Activated CD8-positive, alpha-beta memory T cell treated with anti-CD3 and anti-CD28 coated beads, Interleukin-2, amount 10 ng/mL, durations not matched to agents 7 days and 5 days (primary cell): ENCODE measurements at places on chromosomes 7 and 10. TPM values are rescaled to one million over a fixed set of nuclear protein-coding genes. Genes with fewer than 3 reads are reported as not detected.
A peak's percentile ranks its signal among the peaks of the same experiment; 100 is the strongest.

The SAMD9 gene
- total RNA-seq: 85.6 TPM

The CDNF gene
- total RNA-seq: 0.50 TPM

The NOD1 gene
- total RNA-seq: 20.8 TPM

The OAT gene
- total RNA-seq: 32.3 TPM

The SAMD9L gene
- 119 TPM for total RNA-seq

The HSPA12A gene
- total RNA-seq: not detected

The ANKRD61 gene
- 0.47 TPM for total RNA-seq

The FOXI2 gene
- not detected for total RNA-seq

The PIK3CG gene
- 50.5 TPM for total RNA-seq

DNA sequence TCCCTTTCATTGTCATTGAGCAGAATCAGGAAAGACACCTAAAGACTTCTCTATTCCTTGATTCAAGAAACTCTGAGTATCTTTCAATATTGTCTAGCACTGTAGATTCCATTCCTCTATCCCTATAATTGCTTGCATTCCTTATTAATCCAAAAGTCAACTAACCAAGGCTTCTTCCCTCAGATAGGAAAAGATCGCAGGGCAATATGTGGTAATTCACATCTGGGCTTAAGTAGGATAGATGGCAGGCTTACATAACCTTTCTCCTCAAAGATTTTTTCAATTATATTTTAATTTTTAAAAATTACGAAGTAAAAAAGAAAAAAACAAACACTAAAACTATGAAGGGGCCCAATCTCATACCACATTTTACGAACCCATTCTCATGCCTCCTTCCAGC is 7.1 kb upstream of the ARHGAP21 start:
- DNase-seq: no peak
- peaks cover 5% of the 10 kb centered on the region for H3K4me1 ChIP-seq
- no peak overlapping the region for H3K4me3 ChIP-seq

DNA sequence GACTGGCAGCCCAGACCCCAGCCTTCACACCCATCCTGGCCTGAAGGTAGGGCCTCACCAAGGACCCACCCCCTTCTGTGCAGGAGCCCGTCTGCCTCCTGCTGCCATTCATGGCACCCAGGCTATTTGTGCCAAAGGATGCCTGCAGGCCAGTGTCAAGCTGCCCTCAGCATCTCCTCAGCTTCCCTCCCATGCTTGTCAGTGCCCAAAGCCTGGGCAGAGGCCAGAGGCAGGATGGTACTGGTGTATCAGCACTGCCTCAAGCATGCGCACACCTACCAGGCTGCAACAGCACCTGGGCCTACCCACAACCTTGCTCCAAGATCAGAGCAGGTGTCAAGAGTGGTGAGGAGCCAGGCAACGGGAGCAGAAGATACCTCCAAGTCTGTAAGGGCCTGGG is 27.6 kb downstream of the SFTPA1 start:
- H3K4me3 ChIP-seq: no peak overlapping the region
- no peaks in the 10 kb centered on the region for H3K4me1 ChIP-seq
- no peak for DNase-seq
- peaks cover 16% of the 10 kb centered on the region for H3K27me3 ChIP-seq

GRCh38 chr7:148927123-148928045 is 43.3 kb upstream of the EZH2 start:
- peaks cover 2% of the 10 kb centered on the region for H3K36me3 ChIP-seq
- no peak overlapping the region for H3K27ac ChIP-seq
- no peak for DNase-seq
- H3K27me3 ChIP-seq: no peaks in the 10 kb centered on the region
- H3K4me3 ChIP-seq: no peak overlapping the region

GRCh38 chr10:93821051-93821772 is 63.5 kb downstream of the LGI1 start:
- H3K36me3 ChIP-seq: no peaks in the 10 kb centered on the region
- H3K27ac ChIP-seq: no peak overlapping the region
- H3K4me3 ChIP-seq: no peak overlapping the region
- no peak for DNase-seq

DNA sequence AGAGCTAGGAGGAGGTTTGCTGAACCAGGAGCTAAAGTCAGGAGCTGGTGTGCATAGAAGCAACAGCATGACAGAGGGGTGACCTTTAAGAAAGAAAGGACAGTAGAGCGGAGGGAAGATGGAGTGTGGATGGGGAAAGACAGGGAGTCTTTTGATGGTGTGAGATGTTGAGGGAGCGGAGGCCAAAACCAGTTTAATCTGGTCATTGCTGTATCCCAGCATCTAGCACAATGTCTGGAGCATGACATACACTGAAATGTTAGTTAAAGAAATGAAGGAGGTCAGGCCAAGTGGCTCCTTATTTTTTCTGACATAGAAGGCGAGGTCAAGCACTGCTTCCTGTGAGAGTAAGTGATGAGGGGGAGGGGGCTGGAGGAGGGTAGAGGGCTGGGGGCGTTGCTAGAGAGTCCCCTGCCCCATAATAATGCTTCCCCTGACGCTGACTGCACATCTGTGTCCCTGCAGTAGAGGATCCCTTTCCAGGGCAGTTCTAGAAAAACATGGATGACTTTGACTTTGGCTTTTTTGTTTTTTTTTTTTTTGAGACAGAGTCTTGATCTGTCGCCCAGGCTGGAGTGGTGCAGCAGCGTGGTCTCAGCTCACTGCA is 70.2 kb downstream of the ZNF467 start:
- DNase-seq: no peak
- peaks cover 22% of the 10 kb centered on the region for H3K27me3 ChIP-seq
- H3K36me3 ChIP-seq: no peaks in the 10 kb centered on the region
- H3K27ac ChIP-seq: no peak overlapping the region
- no peaks in the 10 kb centered on the region for H3K4me1 ChIP-seq

DNA sequence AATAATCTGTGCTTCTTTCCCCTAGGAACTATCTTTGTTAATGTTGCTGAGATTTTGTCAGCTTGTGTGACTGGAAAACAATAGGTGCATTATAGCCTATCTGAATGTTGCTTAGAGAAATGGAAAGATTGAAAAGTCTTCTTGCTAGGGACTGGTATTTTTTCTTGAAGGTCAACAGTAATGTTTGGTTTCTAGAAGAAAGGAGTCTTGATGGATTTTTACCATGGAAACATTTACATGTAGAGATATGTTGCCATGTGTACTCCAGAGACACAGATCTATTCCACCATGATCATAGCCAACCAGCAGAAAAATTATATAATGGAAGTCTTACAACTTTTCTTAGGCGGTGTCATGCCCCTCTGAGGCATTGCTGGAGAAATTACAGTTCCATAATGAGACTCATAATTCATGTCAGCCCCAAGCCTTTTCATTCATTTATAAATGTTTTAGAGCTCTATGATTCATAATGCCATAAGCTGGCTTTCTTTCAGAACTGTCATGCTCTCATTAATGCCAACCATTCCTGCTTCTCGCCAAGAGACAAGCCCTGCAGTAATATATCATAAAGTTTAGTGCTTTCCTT is 175.1 kb upstream of the PTPRZ1 start:
- H3K4me3 ChIP-seq: no peak overlapping the region
- no peaks in the 10 kb centered on the region for H3K4me1 ChIP-seq
- H3K27ac ChIP-seq: no peak overlapping the region
- no peak for DNase-seq
- no peaks in the 10 kb centered on the region for H3K27me3 ChIP-seq
- H3K36me3 ChIP-seq: no peaks in the 10 kb centered on the region

GRCh38 chr10:77969114-77969513 is 42.6 kb upstream of the DLG5 start:
- peaks cover 2% of the 10 kb centered on the region for H3K27me3 ChIP-seq
- no peak overlapping the region for H3K4me3 ChIP-seq
- H3K27ac ChIP-seq: no peak overlapping the region
- no peak for DNase-seq
- H3K4me1 ChIP-seq: peaks cover 10% of the 10 kb centered on the region

- H3K27ac ChIP-seq: no peak overlapping the region
- no peaks in the 10 kb centered on the region for H3K36me3 ChIP-seq
- H3K4me3 ChIP-seq: no peak overlapping the region
- H3K27me3 ChIP-seq: peaks cover 9% of the 10 kb centered on the region
These were observed 347.3 kb downstream of the ARL4A start for GRCh38 chr7:13034693-13035092.

DNA sequence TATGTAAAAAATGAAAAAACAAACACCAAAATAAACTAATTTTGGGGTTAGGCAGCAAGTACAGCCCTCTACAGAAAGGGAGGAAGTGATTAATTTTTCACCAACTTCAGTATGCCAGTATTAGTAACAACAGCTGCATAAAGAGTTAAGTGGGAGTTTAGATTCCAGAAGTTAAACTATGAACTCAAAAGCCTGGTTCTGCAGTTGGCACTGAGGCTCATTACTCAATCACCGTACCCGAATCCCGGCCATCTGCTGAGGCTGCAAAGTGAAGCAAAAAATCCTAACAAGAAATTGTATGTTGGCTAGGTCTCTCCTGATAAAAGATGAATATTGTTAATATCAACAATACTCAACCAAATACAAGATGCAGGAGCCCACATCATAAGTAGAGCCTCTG is 4.0 kb downstream of the NUDT5 start:
- peaks cover 53% of the 10 kb centered on the region for H3K4me1 ChIP-seq
- peaks cover 44% of the 10 kb centered on the region for H3K36me3 ChIP-seq
- no peak overlapping the region for H3K4me3 ChIP-seq
- no peak for DNase-seq
- peak overlapping the region; percentile 81 for H3K27ac ChIP-seq
- no peaks in the 10 kb centered on the region for H3K27me3 ChIP-seq

GRCh38 chr7:131800531-131800930 is 244.1 kb upstream of the PODXL start:
- no peaks in the 10 kb centered on the region for H3K36me3 ChIP-seq
- H3K27ac ChIP-seq: no peak overlapping the region
- no peak overlapping the region for H3K4me3 ChIP-seq
- no peak for DNase-seq
- H3K27me3 ChIP-seq: peaks cover 3% of the 10 kb centered on the region

- H3K27ac ChIP-seq: peak overlapping the region; percentile 82
- H3K36me3 ChIP-seq: peaks cover 78% of the 10 kb centered on the region
- H3K27me3 ChIP-seq: no peaks in the 10 kb centered on the region
These were observed 14.3 kb downstream of the ZNF282 start for GRCh38 chr7:149209518-149210269.

- no peaks in the 10 kb centered on the region for H3K4me1 ChIP-seq
- H3K27ac ChIP-seq: no peak overlapping the region
- H3K27me3 ChIP-seq: peaks cover 39% of the 10 kb centered on the region
- DNase-seq: no peak
These were observed 76.0 kb upstream of the FAM20C start for GRCh38 chr7:116188-116981.

- no peaks in the 10 kb centered on the region for H3K27me3 ChIP-seq
- H3K4me3 ChIP-seq: no peak overlapping the region
- H3K4me1 ChIP-seq: no peaks in the 10 kb centered on the region
- H3K27ac ChIP-seq: no peak overlapping the region
These were observed 26.8 kb downstream of the PRPF18 start for GRCh38 chr10:13613519-13613918.

DNA sequence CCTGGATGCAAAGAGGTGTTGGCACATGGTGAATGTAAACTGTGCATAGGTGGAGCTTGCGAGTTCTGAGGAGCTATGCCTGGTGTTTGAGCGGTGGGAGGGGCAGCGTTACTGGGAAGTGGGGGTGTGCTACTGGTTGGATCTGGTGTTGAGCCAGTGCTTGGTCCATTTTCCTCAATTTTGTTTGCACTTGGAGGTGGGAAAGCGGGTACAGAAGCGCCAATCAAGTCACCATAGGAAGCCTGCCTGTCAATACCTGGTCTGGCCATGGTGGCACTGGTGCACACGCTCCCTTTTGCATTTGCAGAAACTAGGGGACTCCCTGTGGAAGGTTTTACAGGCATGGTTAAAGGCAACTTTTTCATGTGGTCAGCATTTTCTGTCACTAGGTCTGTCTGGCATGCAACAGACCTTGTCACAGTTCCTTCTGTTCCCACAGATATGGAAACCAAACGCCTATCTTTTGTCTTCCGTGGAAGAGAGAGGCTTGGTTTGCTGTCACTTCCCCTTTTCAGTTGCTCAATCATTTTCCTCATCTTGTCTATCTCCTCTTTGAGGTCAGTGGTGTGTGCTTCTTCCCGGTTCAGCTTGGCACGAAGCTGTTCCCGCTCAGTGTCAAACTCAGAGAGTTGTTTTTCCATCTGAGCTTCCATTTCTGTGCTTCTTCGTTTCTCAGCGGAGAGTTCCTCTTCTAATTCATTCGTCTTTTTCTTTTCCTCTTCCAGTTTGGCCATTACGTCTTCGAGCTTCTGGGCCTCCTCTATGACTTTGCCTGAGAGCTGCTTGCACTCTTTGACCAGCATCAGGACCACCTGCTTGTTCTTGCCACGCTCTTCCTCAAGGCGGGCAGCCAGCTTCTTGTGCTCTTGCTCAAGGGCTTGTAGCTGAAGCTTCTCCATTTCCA is 81.1 kb downstream of the CTTNBP2 start:
- H3K36me3 ChIP-seq: no peaks in the 10 kb centered on the region
- H3K4me3 ChIP-seq: no peak overlapping the region
- DNase-seq: no peak
- no peaks in the 10 kb centered on the region for H3K27me3 ChIP-seq
- no peaks in the 10 kb centered on the region for H3K4me1 ChIP-seq
- no peak overlapping the region for H3K27ac ChIP-seq

GRCh38 chr10:83909001-83909400 is 230.3 kb upstream of the GHITM start:
- no peak overlapping the region for H3K4me3 ChIP-seq
- no peak for DNase-seq
- no peaks in the 10 kb centered on the region for H3K27me3 ChIP-seq

DNA sequence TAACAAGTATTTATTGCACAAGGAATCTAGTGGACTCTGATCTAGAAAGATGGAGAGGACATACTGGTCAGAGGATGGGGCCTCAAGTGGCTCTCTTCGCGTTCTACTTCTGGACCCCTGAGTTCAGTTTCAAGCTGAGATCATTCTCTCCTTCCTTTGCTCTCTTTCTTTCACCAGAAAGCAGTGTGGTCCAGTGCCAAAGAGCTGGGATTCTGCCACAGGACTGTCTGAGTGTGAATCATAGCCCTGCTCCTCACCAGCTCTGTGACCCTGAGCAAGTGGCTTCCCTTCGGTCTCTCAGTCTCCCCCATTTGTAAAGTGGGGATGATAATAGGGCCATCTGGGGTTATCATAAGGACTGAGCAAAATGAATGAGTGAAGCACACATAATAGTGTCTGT is 715.2 kb downstream of the SUGCT start:
- H3K27ac ChIP-seq: no peak overlapping the region
- H3K4me1 ChIP-seq: no peaks in the 10 kb centered on the region
- no peak overlapping the region for H3K4me3 ChIP-seq

DNA sequence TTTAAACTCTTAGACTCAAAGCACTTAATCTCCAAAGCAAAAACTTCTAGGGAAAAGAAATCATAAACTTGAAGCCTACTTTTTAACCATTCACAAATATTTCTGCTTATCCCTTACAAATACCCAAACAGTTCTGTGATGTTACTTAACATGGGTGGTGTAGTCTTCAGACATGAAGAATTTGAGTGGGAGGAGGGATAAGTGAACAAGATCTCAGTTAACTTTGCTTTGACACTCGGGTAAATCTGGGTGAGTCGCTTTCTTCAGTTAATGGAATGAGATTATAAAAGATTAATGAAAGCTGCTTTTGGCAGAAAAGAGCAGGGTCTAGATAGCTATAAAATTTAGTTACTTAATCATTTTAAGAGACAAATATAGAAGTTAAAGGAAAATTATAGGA is 47.5 kb downstream of the RNF133 start:
- H3K4me3 ChIP-seq: no peak overlapping the region
- no peaks in the 10 kb centered on the region for H3K4me1 ChIP-seq
- H3K27me3 ChIP-seq: no peaks in the 10 kb centered on the region

GRCh38 chr7:98795741-98796493 is 73.9 kb downstream of the TMEM130 start:
- H3K27me3 ChIP-seq: no peaks in the 10 kb centered on the region
- H3K4me1 ChIP-seq: peaks cover 8% of the 10 kb centered on the region
- peak overlapping the region; percentile 50 for H3K27ac ChIP-seq
- no peak overlapping the region for H3K4me3 ChIP-seq
- peaks cover 1% of the 10 kb centered on the region for H3K36me3 ChIP-seq
- DNase-seq: no peak
